ENCODE measurements at places on chromosomes 6 and 20.

DNA sequence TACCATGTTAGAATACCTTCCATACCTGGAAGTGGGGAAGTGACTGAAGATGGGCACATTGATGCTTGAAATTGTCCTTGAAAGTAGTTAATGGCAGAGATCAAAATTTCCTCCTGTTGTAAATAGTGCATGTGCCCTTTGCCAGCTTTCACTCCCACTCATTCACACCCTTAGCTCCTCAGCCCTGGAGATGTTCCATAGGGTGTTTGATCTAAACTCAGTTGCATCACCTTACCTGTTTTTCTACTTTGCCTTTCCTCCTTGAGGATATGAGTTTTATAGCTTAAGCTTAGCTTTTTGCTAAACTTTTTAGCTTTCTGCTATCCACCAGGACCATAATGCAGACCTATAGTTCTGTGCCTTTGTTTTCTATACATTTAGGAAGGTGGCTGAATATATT lies 69.0 kb downstream of the CEP57L1 start:
- no peak for DNase-seq

DNA sequence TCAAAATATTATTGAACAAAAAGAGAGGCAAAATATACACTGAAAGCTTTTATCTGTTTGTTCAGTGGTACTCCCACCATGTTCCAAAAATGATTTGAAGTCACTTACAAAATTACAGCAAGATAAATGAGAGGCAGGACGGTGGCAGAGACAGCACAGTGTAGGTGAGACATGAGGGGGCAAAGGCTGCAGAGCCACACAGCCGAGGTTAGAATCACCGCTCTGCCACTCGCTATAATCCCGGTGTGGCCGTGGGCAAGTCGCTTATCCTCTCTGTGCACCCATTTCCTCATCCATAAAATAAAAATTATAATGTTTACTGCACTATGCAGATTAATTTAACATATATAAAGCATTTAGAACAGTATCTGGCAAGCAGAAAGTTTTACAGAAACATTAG lies 140.1 kb upstream of the BEND6 start:
- no peak for DNase-seq

GRCh38 chr20:40704828-40705227 lies 15.8 kb upstream of the MAFB start:
- DNase-seq, result no peak

- no peak for DNase-seq
These were observed 115.0 kb downstream of the KIF6 start for GRCh38 chr6:39610221-39610620.

DNA sequence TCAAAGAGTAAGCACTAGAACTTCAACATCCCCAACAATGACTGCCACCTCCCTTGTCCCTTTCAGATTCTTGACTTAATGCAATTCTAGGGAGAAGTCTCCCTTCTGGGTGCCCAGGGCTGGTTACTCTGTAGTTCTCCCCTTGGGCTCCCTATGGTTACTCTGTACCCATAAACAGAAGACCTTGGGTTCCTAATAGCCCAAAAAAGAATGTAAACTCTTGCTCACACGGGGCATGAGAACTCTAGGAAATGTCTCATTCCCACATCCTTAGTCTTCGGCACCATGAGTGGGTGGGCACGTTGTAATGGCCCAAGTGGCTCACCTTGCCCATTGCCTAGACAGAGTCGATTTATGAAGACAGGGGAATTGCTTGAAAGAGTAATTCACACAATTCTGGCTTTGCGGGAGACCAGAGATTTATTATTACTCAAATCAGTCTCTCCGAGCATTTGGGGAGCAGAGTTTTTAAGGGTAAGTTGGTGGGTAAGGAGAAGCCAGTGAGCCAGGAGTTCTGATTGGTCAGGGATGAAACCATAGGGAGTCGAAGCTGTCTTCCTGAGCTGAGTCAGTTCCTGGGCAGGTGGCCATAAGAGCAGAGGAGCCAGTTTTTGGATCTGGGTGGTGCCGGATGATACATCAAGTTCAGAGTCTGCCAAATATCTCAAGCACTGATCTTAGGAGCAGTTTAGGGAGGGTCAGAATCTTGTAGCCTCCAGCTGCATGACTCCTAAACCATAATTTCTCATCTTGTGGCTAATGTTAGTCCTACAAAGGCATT lies 61.2 kb upstream of the SIRPG start:
- DNase-seq, result no peak

DNA sequence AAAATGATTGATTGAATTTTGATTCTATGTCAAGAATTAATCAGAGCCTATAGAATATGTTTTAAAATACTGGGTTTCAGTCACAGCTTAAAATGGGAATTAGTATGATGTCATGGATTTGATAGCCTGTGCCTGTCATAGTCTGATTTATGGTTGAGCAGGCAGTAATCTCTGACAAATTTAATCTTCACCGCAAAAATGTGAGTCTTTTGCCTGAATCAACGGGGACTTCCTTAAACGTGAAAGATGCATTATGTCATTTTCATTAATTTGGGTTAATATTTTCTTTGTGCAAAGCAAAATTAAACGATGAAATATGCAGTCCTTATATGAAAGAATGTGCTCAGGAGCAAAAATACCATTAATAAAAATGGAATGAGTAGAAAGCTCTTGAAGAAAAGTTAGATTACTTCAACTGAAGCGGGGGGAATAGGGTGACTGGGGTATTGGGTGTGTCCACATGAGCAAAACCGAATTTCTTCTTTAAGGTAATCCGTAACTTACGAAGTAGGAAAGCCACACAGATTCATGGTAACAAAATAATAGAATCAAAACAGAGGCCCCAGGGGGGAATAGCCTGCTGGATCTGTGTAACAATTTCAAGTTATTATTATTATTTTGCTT lies 339.6 kb upstream of the NOX3 start:
- DNase-seq, result no peak

GRCh38 chr6:75874224-75874623 lies 125.2 kb downstream of the MYO6 start:
- no peak for DNase-seq

GRCh38 chr6:20877008-20877937 lies 343.0 kb downstream of the CDKAL1 start:
- DNase-seq, result peak; percentile 17

DNA sequence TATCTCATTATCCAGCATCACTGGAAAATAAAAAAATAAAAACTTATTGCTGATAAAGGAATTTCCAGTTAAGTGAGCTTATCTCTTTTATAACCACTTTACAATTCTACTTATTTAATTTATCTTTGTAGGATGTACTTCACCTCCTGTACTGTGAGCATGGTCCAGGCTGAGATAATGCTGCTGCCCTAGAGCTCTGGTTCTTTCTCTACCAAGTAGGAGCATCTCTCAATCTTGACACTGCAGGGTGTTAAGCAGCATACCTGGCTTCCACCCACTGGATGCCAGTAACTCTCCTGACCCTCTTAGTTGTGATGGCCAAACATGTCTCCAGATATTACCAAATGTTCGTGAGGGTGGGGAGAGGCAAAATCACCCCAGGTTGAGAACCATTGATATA lies 454.5 kb downstream of the ADGRB3 start:
- DNase-seq, result no peak

DNA sequence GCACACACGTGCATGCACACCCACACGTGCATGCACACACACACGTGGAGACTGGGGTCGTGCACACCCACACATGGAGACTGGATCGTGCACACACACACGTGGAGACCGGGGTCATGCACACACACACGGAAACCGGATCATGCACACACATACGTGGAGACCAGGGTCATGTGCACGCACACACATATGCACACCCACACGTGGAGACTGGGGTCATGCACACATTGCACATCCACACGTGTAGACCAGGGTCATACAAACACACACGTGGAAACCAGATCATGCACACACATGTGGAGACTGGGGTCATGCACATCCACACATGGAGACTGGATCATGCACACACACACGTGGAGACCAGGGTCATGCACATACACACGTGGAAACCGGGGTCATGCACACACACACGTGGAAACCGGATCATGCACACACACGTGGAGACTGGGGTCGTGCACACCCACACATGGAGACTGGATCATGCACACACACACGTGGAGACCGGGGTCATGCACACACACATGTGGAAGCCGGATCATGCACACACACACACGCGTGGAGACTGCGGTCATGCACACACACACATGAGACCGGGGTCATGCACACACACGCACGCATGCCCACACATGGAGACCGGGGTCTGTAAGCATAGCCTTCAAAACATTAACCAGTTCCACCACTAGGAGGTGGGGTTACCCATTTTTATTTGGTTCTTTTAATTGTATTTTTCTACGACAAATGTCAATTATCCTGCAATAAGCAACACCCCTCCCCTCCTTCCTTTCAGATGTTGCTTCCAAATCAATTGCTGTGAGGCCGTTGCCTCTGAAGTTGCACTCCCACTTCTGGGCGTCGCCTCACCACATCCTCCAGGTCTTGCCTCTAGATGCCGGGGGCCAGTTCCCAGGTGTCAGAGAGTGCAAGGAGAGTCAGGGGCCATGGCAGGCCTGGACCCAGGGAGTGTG lies 95.8 kb downstream of the TMEM242 start:
- no peak for DNase-seq

DNA sequence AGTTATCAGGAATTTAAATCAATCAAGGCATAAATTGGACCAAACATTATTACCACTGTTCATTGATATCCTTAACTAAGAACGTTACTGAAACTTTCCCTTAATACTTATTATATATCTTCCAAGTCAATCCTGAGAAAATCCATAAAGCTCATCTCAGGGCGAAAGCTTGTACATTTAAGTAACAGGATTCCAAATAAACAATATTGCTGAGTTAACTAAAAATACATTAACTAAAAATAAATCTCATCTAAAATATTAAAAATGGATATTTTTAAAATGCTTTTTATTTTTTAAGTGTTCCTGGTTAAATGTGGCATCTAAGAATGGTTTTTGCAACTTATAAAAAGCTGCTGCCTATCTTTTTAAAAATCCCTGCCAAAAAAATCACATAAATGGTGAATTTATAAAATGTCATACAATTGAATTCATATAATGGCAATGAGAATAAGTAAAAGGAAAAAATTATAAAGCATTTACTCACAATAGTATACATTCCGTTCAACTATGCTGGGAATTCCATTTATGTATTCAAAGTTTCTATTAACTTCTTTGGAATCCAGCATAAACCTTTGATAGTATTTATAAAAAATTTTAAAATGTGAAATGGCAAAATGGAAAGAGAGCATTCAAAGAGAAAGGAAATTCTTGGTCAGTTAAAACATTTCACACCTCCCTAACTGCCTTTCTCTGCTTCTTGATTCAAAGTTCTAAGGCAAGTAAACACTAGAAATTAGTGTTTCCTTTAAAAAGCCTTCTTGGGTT lies 20.8 kb upstream of the GMDS start:
- DNase-seq, result no peak

GRCh38 chr6:98672681-98673475 lies 161.5 kb upstream of the POU3F2 start:
- no peak for DNase-seq

- no peak for DNase-seq
These were observed 562.8 kb downstream of the UTRN start for GRCh38 chr6:144847916-144848315.

- DNase-seq, result no peak
These were observed 192.3 kb upstream of the RNF217 start for GRCh38 chr6:124769811-124770544.

- DNase-seq, result no peak
These were observed 22.1 kb downstream of the RPP40 start for GRCh38 chr6:4981761-4982160.

DNA sequence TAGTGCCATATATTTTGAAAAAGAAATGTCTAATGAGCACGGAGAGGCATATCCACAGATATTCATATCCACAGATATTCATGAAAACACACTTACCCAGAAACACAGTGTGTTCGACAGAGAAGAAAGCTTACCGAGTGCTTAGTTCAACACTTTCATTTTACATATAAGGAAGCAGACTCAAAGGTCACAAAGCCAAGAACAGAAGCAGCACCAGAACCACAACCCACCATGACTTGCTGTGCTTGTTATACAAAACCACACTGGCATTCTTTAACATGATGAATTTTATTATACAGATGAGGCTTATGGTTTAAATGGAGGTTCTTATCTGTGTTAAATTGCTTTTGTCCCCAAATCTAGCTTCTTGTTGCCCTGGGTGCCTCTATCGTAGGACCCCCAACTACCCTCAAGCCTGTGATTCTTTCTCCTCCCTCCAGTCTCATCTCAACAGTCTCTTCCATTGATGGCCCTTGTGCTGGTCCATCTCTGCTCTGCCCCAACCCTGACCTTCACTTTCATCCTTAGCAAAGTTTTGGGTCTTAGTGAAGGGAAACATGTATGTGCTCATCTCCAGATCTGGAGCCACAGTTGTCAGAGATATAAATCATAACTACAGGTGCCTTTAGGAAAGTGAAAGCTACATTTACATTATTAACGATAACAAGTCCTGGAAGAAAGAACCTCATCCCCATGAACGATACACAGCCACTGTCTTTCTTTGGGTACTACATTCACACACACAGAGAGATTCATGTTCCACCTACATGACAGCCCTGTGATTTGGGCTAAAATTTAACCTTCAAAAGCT lies 40.0 kb downstream of the SF3B5 start:
- no peak for DNase-seq

- DNase-seq, result no peak
These were observed 36.8 kb downstream of the PNLDC1 start for GRCh38 chr6:159836718-159837490.

- DNase-seq, result no peak
These were observed 1.3 kb downstream of the NOTCH4 start for GRCh38 chr6:32222333-32223230.

DNA sequence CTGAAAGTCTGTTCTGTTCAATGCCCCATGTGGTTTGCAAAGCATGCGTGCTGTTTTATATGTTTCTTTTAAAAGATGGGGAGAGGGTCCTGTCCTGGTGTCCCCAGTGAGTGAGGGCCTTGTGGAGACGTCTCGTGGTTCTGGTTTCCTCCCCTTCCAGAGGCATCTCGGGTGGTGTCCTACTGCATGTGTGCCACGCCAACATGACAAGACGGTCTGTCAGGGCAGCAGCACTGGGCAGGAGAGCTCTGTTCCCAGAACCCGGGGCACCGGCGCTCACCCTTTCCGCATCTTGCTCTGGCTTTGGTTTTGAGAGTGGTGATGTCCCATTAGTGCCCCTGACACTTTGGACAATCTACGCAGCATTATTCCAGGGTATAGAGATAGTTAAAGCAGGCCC lies 275.6 kb downstream of the CDH4 start:
- DNase-seq, result no peak

DNA sequence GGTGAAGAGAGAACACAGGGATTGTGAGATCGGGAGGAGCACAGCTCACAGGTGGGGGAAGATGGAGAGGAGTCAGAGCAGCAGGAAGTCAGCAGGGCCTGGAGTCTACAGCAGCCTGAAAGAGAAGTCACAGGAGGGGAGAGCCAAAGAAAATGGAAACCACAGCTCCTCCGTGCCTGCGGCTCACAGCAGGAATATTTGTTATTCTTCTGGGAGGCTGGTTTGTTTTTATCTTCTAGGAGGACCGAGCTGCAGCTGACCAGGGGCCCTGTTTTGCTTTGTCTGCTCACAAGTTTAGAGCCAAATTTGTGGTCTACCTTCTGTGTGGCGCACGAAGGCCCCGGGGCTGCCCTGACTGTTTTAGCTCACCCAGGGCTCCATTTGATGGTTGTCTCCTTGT lies 81.8 kb downstream of the CLIC5 start:
- no peak for DNase-seq

- no peak for DNase-seq
These were observed 1152.0 kb downstream of the HACE1 start for GRCh38 chr6:103707596-103708325.

- no peak for DNase-seq
These were observed 59.5 kb downstream of the RAMACL start for GRCh38 chr6:166526937-166527336.

Measured in hematopoietic multipotent progenitor cell (in vitro differentiated cells).